Activated naive CD4-positive, alpha-beta T cell treated with anti-CD3 and anti-CD28 coated beads for 36 hours (primary cell): ENCODE measurements at places on chromosomes 16 and 17. TPM values are rescaled to one million over a fixed set of nuclear protein-coding genes. Genes with fewer than 3 reads are reported as not detected.

Gene FOXC2
- total RNA-seq: not detected

Gene GAA
- 32.1 TPM for total RNA-seq

Gene NOS2
- total RNA-seq: 0.05 TPM

Gene HERPUD1
- total RNA-seq: 118 TPM

Gene C16orf74
- 0.64 TPM for total RNA-seq

Gene CRHR1
- not detected for total RNA-seq

Gene CHST4
- total RNA-seq: not detected

Gene CRISPLD2
- not detected for total RNA-seq

Gene SPATA33
- total RNA-seq: 7.0 TPM
